ENCODE measurements at places on chromosomes 11 and 22.
A peak's percentile ranks its signal among the peaks of the same experiment; 100 is the strongest.

- DNase-seq: no peak
Measured at GRCh38 chr11:106420686-106421085, 343.2 kb downstream of the AASDHPPT start.

GRCh38 chr11:128330203-128330602 is 257.2 kb downstream of the ETS1 start:
- no peak for DNase-seq

DNA sequence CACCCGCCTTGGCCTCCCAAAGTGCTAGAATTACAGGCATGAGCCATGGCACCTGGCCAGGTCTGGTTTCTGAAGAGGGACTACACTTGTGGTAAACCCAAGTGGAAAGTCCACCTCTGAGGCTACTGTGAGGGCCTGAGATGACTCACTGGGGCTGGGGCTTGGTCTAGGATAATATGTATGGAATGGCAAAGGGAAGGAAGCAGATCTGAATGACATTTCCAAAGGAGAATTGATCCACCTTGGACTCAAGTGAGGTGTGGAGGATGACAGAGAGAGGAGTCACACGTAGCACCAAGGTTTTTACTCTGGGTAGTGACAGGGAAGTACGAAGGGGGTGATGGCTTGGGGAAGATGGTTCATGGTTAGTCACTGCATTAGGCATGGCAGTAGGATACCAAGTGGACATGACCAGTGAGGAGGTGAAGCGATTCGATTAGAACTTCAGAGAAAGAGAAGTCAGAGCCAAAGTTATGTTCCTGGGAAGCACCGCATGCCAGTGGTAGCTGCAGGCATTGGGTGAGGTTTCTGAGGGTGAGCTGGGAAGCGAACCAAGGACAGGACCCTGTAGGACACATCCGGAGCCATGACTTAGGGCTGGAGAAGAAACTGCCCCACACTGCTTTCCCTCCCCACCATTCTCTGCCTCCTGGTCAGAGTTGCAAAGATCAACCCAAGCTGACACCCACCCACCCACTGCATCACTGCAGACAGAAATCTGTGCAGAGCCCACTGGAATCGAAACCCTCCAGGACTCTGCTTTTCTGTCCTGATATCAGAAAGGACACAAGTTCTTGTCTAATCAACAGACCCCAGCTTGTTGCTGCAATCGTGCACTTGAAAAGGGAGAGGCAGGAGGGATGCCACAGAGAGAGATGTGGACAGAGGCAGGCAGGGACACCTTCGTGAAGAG is 13.0 kb upstream of the BCL9L start:
- DNase-seq: no peak

DNA sequence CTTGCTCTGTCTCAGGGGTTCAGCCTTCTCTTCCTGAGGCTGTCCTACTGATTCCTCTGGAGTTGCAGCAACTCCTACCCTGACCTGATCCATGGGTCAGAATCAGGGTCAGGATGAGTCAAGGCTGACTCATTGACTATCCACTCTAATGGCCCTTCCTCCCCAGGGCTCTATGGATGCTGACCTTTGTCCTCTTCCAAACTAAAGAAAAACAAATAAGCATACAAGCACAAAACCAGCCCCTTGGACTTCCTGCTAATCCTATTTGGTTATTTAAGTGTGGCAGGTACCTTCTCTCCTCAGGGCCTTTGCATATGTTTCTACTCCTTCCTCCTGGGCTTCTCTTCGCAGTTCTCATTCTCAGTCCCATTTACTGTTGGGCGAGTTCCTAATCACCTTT is 204.5 kb upstream of the NAV2 start:
- no peak for DNase-seq

GRCh38 chr11:34514597-34514996 is 1.0 kb upstream of the ELF5 start:
- DNase-seq: no peak

DNA sequence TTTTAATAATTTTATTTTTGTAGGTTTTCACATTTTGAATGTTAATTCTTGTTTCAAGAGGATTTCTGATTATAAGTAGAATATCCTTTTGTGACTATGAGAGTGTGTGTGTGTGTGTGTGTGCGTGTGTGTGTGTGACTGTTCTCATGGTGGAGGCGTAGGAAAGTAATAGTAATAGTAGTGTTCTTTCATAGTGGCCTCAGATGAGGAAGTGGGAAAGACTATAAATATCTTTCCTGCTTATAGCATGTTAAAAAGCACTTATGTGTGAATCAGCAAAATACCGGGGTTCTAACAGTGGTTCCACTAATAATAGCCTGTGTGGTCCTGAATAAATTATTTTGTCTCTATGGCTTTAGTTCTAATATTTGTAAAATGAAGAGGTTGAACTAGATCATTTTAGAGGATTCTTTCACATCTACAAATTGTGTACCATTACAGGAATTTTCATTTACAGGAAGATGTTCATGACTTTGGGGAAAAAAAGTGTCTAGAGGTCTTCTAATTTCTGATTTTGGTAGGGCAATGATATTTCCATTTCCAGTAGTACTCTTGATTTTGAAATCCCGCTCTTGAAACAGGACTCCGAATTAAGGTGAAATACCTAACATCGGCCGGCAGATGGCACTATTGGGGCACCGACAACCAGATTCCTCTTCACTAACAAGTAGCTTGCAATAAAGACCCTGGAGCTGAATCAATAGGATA is 29.9 kb upstream of the OR10G7 start:
- peak; percentile 22 for DNase-seq

DNA sequence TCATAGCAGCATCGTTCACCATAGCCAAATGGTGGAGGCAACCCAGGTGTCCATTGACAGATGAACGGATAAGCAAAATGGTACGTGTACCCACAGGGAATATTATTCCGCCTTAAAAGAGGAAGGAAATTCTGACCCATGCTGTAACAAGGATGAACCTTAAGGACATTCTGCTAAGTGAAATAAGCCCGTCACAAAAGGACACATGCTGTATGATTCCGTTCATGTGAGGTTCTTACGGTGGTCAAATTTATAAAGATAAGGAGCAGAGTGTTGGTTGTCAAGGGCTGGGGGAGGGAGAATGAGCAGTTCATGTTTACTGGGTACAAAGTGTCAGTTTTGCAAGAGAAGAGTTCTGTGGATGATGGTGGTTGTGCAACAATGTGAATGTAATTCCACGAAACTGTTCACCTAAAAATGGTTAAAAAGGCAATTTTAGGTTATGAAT is 26.3 kb downstream of the APOL1 start:
- DNase-seq: no peak

DNA sequence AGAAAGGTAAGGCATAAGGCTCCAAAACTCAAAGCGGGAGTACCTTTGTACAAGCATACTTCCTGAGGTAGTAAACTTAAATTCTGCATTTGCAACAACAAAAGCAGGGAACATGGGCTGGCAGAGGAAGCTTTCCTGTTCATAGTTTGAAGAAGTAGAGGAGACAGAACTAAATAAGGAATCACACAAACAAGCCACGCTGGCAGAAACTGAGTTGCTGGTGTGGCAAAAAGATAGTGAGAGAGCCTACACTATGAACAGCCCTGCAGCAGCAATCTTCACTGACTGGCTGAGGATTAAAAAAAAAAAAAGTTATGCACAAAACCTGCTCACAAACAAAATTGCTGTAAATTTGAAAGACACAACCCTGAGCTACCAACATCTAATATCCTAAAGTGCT is 46.5 kb downstream of the FCHSD2 start:
- DNase-seq: no peak

DNA sequence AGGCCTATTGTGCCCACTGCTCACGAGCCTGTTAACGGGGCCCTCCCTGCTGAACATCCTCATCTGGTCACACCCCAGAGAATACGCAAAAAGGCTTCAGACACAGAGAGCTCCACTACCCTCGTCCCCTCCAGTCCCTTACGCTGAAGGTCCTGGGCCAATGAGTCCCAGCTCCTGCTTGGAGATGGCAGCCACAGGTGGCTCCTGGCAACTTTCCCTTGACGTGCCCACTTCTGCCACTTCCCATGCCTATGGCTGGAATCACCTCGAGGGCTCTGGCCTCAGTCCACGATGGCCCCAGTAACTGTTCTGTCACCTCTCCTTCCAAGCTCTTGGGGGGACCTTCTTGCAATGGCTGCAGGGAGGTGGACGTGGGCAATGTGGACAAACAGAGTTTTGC is 12.7 kb downstream of the PHF21B start:
- no peak for DNase-seq

DNA sequence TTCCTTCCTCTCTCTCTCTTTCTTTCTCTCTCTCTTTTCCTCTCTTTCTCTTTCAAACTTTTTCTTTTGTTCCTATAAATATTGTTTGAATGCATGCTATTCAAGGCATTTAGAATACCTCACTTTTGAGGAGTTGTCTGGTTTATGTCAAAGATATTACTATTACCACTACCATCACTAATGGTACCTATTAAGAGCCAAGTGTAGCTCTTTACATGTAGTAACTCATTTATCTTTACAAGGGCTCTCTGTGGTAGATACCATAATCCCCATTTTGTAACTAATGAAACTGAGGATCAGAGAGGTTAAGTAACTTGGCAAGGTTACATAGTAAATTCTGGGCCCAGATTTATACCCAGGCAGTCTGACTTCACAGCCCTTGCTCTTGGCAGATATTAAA is 116.0 kb downstream of the CSTPP1 start:
- no peak for DNase-seq

DNA sequence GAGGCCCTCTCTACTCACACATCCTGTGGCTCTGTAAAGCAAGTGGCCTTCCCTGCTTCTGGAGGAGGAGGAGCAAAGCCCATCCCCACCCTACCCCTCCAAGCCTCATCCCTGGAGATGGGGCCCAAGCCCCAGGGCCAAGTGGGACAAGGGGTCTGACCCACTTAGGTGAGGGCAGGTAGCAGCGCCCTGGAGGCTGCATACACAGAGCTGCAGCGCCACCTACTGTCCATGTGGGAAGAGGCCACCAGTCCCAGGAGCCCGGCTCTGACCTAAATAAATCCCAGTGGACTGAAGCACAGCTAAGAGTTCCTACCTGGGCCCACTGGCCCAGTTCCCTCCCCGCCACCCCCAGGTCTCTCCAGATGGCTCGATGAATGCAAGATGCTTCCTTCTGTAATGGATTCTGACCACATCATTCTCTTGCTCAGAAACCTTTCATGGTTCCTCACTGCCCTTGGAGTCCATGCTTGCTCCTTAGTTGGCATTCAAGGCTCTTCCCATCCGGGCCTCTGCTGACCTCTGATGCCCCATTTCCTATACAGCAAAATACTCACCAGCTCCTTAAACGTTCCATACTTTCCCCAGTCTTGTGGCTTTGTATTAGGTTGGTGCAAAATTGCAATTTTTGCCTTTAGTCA is 62.1 kb downstream of the THAP12 start:
- no peak for DNase-seq

- no peak for DNase-seq
Measured at GRCh38 chr11:129273322-129273721, 81.2 kb upstream of the ARHGAP32 start.

- DNase-seq: no peak
Measured at GRCh38 chr11:48043111-48043990, 63.0 kb downstream of the PTPRJ start.
